MM.1S (cell line): ENCODE measurements at places on chromosomes 13 and 19.
A peak's percentile ranks its signal among the peaks of the same experiment; 100 is the strongest.

- no peak for DNase-seq
- no peaks in the 10 kb centered on the region for H3K27me3 ChIP-seq
- no peak overlapping the region for H3K4me3 ChIP-seq
Observed at GRCh38 chr13:102275969-102276368, 125.9 kb downstream of the FGF14 start.

DNA sequence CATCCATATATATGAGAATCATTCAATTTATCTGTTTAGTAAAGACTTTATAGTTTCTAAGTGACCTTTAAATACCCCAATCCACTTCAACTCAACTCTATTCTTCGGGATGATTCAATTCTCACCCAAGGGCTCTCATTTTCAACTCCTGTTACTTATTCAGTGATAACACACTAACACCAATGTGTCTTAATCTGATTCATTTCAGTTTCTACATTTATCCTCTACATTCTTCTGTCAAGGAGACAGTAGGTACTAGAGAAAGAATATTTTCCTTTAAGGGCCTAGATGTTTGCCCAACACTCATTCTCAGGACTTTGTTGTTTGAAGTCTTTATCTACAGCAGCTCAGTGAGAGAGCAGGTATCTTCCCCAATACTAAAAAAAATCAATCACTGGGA lies 7.1 kb downstream of the ARGLU1 start:
- H3K36me3 ChIP-seq = peaks cover 24% of the 10 kb centered on the region; the same call in 1 of the 2 replicates
- no peak overlapping the region for H3K4me3 ChIP-seq
- no peaks in the 10 kb centered on the region for H3K27me3 ChIP-seq
- peaks cover 26% of the 10 kb centered on the region for H3K4me1 ChIP-seq
- no peak for DNase-seq

DNA sequence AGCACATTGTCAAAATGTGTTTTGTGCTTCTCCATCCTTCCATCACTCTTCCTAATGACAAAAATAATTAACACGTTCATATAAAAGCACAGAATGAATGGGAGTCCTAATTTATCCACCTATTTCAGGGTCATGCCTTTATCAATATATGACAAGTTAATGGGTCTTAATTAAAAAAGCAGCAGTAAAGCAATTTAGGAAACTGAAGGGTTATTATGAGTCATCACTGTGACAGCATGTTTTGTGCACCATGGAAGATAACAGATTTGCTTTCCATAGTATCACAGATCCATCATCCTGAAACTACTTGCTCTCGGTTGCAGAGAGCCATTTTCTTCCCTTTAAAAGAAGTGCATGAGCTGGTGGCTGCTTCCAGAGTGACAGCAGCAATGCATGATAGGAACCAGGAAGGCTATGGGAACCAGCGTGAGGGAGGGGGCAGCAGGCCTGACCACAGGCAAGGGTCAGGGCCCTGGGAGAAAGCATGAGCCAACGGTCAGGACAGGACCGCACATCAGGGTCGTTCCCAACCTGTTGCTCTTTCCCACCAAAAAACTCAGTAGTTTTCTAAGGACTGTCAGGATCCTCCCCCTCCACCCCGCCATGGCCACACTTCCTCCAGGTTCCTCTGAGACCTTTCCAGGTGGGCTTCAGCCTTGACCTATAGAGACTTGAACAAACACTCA lies 784.1 kb downstream of the UQCRFS1 start:
- peaks cover 6% of the 10 kb centered on the region; the same call in 1 of the 2 replicates for H3K4me1 ChIP-seq
- no peak overlapping the region for H3K27ac ChIP-seq
- H3K4me3 ChIP-seq = no peak overlapping the region
- H3K27me3 ChIP-seq = no peaks in the 10 kb centered on the region
- DNase-seq = no peak

GRCh38 chr13:70723732-70724131 lies 615.5 kb upstream of the KLHL1 start:
- no peak overlapping the region for H3K27ac ChIP-seq
- DNase-seq = no peak
- H3K4me3 ChIP-seq = no peak overlapping the region
- H3K36me3 ChIP-seq = no peaks in the 10 kb centered on the region
- H3K27me3 ChIP-seq = no peaks in the 10 kb centered on the region

GRCh38 chr13:99093997-99094396 lies 106.7 kb upstream of the UBAC2 start:
- H3K27me3 ChIP-seq = no peaks in the 10 kb centered on the region
- no peaks in the 10 kb centered on the region for H3K36me3 ChIP-seq
- DNase-seq = no peak
- H3K4me1 ChIP-seq = no peaks in the 10 kb centered on the region
- no peak overlapping the region for H3K27ac ChIP-seq

GRCh38 chr19:40831502-40832430 lies 18.5 kb downstream of the CYP2A6 start:
- peaks cover 11% of the 10 kb centered on the region for H3K27me3 ChIP-seq
- no peak overlapping the region for H3K27ac ChIP-seq
- H3K4me1 ChIP-seq = no peaks in the 10 kb centered on the region
- no peak overlapping the region for H3K4me3 ChIP-seq

- no peaks in the 10 kb centered on the region for H3K36me3 ChIP-seq
- no peak for DNase-seq
- no peak overlapping the region for H3K4me3 ChIP-seq
- no peaks in the 10 kb centered on the region for H3K4me1 ChIP-seq
- no peak overlapping the region for H3K27ac ChIP-seq
Observed at GRCh38 chr13:27398360-27398759, 26.1 kb upstream of the GTF3A start.

GRCh38 chr13:91045351-91046034 lies 302.0 kb upstream of the MIR17HG start:
- H3K4me3 ChIP-seq = no peak overlapping the region
- no peaks in the 10 kb centered on the region for H3K27me3 ChIP-seq
- no peaks in the 10 kb centered on the region for H3K4me1 ChIP-seq
- no peak for DNase-seq
- no peak overlapping the region for H3K27ac ChIP-seq

DNA sequence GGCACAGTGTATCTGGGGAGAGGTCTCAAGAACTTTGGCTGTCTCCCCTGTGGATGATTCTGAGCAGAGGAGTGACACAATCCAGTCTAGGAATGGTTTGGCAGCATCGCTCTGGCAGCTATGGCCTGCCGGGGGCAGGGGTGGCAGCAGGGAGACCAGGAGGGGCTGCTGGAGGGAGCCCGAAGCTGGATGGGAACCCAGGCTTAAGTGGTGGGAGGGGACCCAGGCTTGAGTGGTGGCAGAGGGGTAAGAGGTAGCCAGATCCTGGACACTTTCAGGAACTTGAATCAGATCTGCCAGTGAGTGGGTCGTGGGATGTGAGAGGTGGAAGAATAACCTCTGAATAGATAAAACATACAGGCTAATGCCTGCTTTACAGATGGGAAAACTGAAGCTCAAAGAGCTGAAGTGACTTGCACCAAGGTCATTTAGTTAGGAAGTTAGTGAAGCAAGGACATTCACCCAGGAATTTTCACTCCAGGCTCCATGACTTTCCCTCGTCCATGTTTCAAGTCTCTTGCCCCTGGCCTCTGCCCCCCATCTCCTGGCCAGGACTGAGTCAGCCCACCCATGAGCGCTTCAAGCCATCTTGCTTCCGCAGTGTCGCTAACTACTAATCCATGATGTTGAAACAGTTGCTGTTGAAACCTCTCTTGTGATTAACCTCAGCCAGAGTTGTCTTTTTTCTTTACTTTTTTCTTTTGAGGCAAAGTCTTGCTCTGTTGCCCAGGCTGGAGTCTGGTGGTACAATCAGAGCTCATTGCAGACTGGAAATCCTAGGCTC lies 29.9 kb upstream of the C1QTNF9 start:
- no peak overlapping the region for H3K27ac ChIP-seq
- H3K36me3 ChIP-seq = no peaks in the 10 kb centered on the region
- H3K27me3 ChIP-seq = no peaks in the 10 kb centered on the region
- H3K4me1 ChIP-seq = no peaks in the 10 kb centered on the region

GRCh38 chr13:77002590-77003190 lies 10.8 kb downstream of the CLN5 start:
- H3K4me1 ChIP-seq = peaks cover 13% of the 10 kb centered on the region
- no peak overlapping the region for H3K27ac ChIP-seq
- peaks cover 3% of the 10 kb centered on the region; the same call in 1 of the 2 replicates for H3K36me3 ChIP-seq
- H3K4me3 ChIP-seq = no peak overlapping the region

DNA sequence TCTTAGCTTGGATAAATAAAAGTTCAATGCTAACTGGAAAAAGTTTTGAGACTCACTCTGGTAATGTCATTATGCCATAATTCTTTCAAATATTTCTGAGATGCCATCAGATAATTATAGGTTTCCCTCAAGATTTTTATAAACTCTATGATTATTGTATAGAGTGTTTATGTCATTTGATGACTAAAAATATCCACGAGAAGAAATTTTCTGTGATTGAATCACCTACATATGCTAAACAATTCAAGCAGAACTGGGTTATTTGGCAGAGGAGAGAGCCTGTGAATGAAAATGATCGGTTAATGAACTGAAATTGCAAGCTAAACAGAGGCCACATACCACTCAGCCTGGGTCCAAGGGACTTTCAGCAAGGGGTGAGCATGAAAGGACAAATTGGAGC lies 92.6 kb upstream of the TSC22D1 start:
- H3K27me3 ChIP-seq = no peaks in the 10 kb centered on the region
- no peak overlapping the region for H3K4me3 ChIP-seq
- H3K4me1 ChIP-seq = no peaks in the 10 kb centered on the region
- no peak for DNase-seq
- H3K36me3 ChIP-seq = no peaks in the 10 kb centered on the region

GRCh38 chr19:3359919-3360420 lies 6.4 kb upstream of the NFIC start:
- no peak for DNase-seq
- H3K4me3 ChIP-seq = peak overlapping the region; percentile 65; the same call in 1 of the 2 replicates
- no peak overlapping the region for H3K27ac ChIP-seq

- DNase-seq = peak; percentile 95
- H3K27ac ChIP-seq = peak within 1 kb of the TSS; percentile 61
- no peaks in the 10 kb centered on the region for H3K36me3 ChIP-seq
- H3K4me3 ChIP-seq = peak within 1 kb of the TSS; percentile 96
- no peaks in the 10 kb centered on the region for H3K4me1 ChIP-seq
- no peaks in the 10 kb centered on the region for H3K27me3 ChIP-seq
Observed at GRCh38 chr19:50025794-50026549, at the start of gene ZNF473. Gene ZNF473 (plus strand): TSS chr19:50026005. CDS start chr19:50031083, 5,078 bp downstream.

DNA sequence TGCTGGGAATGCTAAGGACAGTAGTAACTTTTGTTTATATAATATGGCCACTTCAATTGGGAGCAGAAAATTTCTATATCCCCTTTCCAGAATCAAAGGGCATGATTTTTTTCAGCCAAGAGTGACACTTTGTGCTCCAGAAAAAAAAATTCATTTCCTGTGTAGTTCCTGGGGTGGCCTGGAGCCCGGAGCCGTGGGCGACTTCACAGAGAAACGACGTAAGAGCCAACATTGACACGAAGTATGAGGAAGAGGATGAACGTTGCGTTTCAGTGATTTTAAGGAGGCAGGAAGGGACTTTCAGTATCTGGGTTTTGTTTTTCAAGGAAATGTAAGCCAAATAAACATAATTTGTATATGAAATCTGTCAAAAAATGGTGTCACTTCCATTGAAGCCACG lies 187.6 kb downstream of the STK24 start:
- H3K27ac ChIP-seq = no peak overlapping the region
- no peak overlapping the region for H3K4me3 ChIP-seq
- H3K27me3 ChIP-seq = no peaks in the 10 kb centered on the region
- no peaks in the 10 kb centered on the region for H3K4me1 ChIP-seq

DNA sequence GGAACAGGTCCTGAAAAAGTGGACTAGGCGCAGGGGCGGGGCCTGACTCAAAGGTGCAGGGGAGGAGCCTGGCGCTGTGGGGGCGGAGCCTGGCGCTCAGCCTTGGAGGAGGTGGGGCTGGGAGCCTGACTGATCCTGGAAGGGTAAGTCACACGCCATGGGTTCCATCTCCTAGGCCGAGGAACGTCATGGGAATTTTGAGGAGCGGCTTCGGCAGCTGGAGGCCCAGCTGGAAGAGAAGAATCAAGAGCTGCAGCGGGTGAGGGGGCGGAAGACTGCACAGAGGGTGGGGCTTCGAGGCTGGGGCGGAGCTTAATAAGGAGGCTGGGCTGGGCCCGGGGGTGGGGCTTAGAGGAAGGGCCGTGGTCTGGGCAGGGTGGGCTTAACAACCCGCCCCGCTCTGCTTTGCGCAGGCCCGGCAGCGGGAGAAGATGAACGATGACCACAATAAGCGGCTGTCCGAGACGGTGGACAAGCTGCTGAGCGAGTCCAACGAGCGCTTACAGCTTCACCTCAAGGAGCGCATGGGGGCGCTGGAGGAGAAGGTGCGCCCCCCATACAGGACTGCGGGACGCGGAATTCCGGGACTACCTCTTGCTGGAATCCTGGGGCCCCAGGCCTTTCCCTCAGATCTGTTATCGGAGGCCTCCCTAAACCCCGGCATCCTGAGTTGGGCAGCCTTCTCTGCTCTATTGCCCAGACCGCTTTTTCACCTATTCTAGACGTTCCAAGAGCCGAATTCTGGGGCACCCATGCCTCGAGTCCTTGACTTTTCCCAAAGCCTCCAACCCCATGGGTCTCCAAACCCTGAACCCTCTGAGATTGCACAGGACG lies 14.5 kb downstream of the PPFIA3 start:
- H3K36me3 ChIP-seq = no peaks in the 10 kb centered on the region
- no peak for DNase-seq
- H3K27me3 ChIP-seq = 0 out of 2 replicates have a peak, but pooled peaks cover 4% of the 10 kb centered on the region
- H3K27ac ChIP-seq = no peak overlapping the region
- H3K4me1 ChIP-seq = 0 out of 2 replicates have a peak, but pooled peaks cover 2% of the 10 kb centered on the region
- no peak overlapping the region for H3K4me3 ChIP-seq

DNA sequence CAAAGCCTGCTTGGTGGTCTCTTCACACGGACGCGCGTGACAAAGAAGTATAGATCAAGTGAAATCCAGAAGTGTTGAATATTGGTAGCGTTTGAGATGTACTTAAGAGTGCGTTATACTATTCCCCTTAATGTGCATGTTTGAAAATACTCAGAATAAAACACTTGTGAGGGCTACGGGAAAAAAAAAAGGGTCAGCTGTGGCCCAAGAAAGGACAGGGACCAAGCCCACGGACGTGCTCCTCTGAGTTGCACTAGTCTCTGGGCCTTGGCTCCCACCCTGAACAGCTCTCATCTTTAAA lies 622 bp upstream of the RBM42 start:
- peak overlapping the region; percentile 93 for H3K4me3 ChIP-seq
- no peak for DNase-seq
- no peaks in the 10 kb centered on the region for H3K27me3 ChIP-seq
- peak overlapping the region; percentile 51; the same call in 1 of the 2 replicates for H3K27ac ChIP-seq
- H3K4me1 ChIP-seq = 0 out of 2 replicates have a peak, but pooled peaks cover 3% of the 10 kb centered on the region

DNA sequence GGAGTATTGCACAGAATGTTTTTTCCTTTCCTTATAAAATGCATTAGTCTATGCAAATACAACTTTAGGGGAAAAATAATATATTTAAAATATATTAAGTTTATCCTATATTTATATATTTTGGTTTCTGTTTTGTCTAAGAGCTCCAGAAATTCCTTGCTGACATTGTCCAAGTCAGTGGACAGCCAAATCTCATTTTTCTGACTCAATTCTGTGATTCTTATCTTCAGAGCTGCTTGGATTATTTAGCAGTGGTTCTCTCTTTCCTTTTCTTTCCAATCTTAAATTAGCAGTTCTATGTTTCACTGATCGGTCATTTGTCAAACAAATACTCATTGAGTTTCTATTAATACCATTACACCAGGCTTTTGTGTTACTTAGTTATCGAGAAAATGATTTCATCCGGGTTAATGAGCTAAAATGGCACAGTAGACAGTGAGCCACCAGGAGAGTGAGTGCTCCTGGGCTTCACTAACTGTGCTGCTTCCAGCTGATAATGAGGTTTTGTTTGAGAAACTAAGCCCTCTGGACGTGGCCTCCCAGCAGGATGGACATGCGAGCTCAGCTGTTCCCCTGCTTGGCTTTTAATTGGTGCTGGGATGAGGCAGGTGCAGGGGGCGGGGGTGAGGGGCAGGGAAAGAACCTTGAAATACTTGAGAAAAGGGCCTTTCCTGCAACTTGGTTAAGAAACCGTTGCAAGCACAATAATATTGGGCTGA lies 44.0 kb downstream of the ATP11A start:
- H3K4me3 ChIP-seq = no peak overlapping the region
- H3K27ac ChIP-seq = no peak overlapping the region
- no peaks in the 10 kb centered on the region for H3K36me3 ChIP-seq
- no peak for DNase-seq
- no peaks in the 10 kb centered on the region for H3K27me3 ChIP-seq
